NCI-H446 treated with DMSO at 0.1 percent for 48 hours (cell line): ENCODE measurements at places on chromosomes 11 and 22.
A peak's percentile ranks its signal among the peaks of the same experiment; 100 is the strongest.

DNA sequence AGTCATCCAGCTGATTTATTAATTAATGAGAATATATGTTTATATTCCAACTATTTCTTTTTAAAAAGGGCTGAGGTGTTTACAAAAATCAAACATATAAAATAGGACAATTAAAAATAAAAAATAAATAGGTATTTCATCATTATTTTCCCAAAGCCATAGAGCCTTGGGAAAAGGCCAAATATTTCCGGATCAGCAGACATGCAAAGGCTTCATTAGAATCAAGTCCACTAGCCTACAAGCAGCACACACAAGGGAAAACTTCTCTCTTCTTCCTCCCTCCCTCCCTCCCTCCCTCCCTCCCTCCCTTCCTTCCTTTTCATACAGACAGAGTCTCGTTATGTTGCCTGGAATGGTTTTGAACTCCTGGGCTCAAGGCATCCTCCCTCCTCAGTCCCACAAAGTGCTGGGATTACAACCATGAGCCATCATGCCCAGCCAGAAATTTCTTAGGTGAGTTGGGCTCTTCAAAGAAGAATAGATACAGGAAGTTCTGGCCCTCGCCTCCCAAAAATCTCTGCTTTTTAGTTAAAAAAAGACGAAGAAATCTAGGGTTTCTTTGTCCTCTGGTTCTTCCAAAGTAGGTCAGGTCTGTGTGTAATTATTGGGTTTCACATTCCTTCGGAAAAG lies 121.2 kb downstream of the SIK3 start:
- no peak for DNase-seq

- no peak for DNase-seq
Observed at GRCh38 chr22:44500599-44500998, 2.6 kb upstream of the RTL6 start.

DNA sequence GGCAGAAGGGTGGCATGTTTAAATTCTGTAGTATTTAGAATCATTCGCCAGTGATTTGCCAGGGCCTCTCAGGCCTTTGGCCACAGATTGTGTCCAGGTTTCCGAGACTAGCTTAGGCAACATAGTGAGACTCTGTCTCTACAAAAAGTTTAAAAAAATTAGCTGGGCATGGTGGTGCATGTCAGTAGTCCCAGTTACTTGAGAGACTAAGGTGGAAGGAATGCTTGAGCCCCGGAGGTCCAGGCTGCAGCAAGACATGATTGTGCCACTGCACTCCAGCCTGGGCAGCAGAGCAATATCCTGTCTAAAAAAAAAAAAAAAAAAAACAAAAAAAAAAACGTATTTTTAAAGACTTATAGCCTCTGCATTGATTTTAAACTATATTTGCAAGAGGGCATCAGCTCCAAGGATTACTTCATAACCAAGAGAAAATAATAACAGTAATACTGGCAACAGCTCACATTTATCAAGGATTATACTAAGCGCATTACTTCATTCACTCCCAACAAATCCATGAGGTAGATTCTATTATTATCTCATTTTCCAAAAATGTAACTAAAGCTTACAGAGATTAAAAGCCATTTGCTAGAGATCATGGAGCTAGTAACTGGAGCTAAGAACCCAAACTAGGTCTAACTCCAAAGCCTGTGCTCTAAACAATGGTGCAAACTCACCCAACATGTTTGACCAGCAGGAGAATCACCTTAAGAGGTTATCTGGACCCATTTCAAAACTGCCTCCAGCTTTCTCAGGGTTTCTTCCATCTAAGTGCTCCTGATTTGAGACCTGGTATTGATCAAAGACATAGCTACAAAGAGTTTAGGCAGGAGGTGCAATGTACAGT lies 32.6 kb upstream of the SLC6A5 start:
- DNase-seq = no peak

DNA sequence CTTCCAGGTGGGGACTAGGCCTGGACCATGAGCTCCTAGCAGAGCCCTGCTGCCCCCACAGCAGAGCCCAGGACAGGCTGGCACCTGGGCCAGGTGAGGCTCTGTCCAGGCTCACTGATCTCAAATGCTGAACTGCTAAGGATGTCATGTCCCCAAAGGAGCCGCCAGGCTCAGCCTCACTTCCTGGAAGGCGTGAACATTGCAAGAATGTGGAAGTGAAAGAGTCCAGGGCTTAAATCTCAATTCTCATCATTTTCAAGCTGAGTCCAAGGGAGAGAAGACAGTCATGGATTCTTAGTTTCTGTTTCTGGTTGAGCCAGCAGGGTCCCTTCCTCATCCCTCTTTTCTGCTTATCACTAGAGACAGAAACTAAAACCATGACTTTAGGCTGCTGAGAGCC lies 5.0 kb downstream of the ASCL2 start:
- no peak for DNase-seq

DNA sequence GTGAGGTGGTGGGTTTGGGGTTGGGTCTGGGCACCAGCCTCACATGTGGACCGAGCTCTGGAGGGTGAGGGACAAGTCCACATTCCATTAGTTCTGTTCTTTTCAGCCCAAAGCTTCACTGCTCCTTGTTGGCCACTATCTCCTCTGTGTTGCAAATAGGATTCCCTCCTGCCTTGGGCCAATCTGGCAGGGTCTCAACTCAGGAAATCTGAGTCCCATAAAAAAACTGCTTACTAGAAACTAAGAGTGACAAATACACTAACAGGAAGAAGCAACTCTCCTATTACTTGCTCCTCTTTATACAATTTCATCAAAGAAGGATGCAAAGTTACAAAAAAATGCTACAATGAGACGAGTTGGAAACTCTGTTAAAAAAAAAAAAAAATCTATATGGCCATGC lies 66.2 kb upstream of the CSNK1E start:
- DNase-seq = no peak

DNA sequence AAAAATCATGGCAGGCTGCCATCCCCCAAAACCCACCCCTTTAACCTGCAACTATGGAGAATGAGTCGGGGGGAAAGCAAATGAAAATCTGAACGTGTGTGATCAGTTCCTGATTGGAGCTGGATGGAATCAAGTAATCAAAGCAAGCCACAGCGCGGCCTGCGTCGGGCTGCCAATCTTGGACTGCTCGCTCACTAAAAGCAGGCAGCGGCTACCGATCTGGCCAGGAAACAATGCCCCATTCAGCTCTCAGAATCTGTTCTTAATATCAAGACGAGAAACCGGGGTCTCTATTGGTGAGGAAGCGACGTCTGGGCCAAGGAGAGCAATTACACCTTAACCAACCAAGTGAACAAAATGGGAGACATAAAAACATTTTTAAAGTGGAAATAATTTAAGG lies 472.2 kb downstream of the SOX6 start:
- no peak for DNase-seq

- no peak for DNase-seq
Observed at GRCh38 chr22:26418620-26419019, 10.4 kb upstream of the ASPHD2 start.

- no peak for DNase-seq
Observed at GRCh38 chr11:11821899-11822298, 19.9 kb upstream of the USP47 start.

DNA sequence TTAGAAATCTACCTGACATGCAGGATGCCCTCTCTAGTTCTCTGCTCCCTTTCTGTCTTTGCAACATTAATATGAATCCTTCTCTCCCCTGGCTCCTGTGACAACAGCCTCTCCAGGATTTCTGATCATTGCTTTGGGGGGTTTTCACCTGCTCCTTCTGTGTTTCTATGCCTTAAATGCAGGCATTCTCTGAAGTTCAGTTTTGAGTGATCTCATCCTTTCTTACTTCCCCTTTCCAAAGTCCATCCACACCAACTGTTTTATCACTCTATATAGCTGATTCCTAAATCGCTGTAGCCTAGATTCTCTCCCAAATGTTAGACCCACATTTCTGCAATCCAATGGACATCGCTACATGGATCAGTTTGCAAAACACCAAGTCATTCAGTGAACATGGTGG lies 330.7 kb upstream of the NCAM1 start:
- DNase-seq = no peak

- DNase-seq = no peak
Observed at GRCh38 chr22:47616396-47617020, 854.1 kb downstream of the TBC1D22A start.

- peak; percentile 49 for DNase-seq
Observed at GRCh38 chr11:110518809-110519514, 89.2 kb downstream of the FDX1 start.

GRCh38 chr11:96579656-96580055 lies 189.8 kb downstream of the JRKL start:
- no peak for DNase-seq

GRCh38 chr22:48098243-48098920 lies 1335.9 kb downstream of the TBC1D22A start:
- no peak for DNase-seq

GRCh38 chr11:84720706-84721402 lies 906.3 kb downstream of the DLG2 start:
- no peak for DNase-seq

DNA sequence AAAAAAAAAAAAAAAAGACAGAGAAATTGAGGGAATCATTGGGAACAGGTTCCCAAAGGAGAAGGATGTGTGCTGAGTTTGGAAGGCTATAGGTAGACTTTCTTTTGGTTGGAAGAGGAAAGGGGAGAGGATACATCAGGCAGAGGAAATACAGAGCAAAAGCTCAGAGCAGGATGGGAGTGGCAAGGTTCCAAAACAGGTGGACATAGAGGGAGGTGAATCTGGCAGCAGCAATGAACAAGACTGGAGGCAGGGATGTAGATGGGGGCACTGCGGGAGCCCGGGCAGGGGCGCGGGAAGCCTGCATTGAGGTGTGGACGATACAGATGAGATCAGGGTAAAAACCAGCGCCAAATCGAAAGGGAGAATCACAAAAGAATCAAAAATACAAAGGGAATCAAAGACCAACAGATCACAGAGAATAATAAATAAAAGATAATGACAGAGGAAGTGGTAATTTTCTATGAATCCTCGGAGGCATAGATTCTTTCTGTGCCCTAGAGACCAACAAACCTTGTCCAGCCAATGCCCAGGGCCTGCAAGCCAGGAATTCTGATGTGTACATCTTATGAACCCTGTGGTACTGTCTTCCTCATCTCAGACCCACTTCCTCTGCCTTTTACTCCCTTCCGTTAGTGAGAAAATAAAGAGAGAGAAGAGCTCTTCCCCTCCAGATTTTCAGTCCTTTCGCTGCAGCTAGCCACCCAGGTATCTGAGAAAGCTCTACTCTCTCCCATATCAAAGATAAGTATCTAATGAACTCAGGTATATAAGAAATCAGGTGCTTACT lies 70.3 kb downstream of the SLC1A2 start:
- DNase-seq = no peak

GRCh38 chr11:118895093-118896039 lies 11.7 kb downstream of the CXCR5 start:
- no peak for DNase-seq

GRCh38 chr11:33461369-33462125 lies 204.4 kb downstream of the HIPK3 start:
- no peak for DNase-seq

DNA sequence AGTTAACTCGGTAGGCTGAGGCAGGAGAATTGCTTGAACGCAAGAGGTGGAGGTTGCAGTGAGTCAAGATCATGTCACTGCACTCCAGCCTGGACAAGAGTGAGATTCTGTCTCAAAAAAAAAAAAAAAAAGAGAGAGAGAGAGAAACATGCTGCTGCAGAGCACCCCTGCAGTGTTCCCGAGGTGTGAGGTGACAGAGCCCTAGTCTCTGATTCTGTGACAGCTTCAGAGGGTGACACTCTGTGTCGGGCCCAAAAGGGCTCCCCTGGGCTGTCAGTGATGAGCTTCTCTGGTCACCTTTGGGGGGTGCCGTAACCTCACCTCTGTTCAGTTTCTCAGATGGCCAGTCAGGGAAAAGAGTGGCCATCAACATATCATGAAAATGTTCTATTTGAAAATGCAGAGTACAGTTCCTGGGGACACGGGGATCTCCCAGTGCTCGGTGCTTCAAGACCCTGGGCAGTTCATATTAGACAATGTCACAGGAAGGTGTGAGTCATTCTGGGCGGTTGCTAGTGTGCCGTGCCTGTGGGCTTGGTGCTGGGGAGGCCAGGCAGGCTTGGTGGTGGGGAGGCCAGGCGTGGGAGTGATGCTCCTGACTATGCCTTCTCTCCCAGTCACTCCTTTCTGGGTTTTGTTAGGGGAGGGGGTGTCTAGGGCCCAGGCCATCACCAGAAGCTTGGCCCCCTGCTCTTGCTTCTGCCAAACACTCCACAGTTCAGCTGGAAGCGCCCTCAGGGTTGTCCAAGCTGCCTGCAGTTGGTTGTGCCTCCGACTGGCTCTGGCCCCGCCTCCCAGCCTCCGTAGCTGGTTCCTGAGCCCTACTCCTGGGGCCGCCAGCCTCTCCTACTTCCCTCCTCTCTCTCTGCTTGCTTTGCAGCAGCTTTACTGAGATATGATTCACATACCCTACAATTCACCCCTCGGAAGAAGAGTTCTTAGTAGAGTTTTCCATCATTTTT lies 52.5 kb upstream of the CLDN5 start:
- DNase-seq = no peak

DNA sequence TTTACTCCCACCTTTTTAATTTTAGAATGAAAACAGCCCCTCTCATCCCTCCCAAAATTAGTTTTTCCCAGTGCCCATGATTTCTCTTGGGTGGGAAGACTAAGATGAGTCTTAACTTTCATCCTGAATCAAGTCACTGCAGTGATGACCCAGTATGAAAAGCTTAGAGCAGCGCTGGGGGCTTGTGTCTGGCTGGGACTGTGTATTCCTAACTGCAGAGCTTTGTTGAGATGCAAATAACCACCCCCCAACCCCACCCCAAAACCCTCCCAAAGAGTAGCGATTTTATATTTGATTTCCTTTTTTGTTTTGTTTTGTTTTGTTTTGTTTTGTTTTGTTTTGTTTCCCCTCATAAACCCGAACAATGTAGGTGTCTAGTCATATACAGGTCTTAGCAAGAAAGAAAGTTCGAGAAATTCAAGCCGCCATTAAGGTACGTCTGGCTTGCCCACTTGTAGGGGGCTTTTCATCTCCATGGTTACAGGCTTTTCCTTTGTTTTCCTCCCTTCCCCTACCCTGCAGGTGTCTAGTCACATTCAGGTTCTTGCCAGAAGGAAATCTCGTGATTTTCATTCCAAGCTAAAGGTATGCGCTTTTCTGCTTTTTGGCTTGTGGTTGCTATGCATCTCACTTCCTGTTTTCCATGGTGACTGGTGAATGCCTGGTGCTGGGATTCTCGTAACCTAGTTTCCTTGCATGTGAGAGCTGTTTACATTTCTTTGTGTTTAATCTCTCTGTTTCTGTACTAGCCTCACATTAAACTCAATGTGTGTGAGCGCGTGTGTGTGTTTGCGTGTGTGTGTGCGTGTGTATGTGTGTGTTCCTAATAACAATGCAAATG lies 144.6 kb upstream of the RASSF10 start:
- no peak for DNase-seq

- no peak for DNase-seq
Observed at GRCh38 chr11:692824-693414, 2.1 kb downstream of the DEAF1 start.

GRCh38 chr11:111921541-111922230 lies 3.0 kb downstream of the C11orf52 start:
- DNase-seq = no peak

DNA sequence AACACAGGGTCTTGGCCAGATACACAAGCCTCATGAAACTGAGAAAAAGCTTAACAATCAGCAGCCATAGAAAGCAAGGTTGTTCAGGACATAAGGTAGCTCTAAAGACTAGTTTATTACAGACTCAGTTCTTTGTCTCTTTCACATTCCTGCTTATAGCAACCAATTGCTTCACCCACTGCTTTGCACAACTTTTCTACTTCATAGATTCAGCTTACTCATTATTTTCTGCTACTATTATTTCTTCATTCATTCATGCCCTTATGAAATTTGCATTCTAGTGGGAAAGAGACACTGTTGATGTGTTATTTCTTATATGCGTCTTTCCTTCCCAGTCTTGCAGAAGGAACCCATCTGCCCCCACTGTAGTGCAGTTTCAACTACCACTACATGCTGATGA lies 4.7 kb downstream of the CCDC34 start:
- no peak for DNase-seq
